ENCODE measurements at places on chromosomes 3 and 15.
A peak's percentile ranks its signal among the peaks of the same experiment; 100 is the strongest.

DNA sequence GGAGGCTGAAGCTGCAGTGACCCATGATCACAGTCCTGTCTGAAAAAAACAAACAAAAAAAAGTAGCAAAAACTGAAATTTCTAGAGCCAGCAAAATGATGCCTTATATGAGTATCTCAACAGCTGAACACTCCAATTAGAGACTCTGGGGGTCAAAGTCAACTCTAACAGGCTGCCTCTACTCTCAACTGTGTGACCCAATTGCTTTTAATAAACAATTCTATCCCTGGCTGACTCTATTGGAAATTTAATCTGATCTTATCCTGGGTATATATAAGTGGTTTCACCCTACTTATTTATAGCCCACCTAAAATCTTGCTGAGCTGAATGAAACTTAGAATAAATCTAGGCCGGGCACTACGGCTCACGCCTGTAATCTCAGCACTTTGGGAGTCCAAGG lies 29.0 kb downstream of the SMARCC1 start:
- no peak for DNase-seq

DNA sequence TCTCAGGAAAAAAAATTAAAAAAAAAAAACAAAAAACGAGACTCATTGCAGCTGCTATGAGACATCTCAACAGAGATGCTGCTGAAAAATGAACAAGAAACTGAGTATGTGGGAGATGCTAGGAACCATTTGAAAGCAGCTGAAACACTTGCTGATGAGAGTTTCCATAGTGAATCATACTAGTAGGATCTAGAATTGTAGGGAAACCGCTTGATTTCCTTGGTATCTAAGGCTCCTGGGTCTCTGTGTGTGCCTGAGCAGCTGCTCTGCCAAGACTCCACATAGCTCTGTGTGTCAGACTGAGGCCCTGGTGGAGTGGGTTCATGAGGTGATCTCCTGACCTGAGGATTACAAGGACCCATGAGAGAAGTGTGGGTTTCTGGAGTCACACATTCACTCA lies 313.4 kb upstream of the NECTIN3 start:
- no peak for DNase-seq

DNA sequence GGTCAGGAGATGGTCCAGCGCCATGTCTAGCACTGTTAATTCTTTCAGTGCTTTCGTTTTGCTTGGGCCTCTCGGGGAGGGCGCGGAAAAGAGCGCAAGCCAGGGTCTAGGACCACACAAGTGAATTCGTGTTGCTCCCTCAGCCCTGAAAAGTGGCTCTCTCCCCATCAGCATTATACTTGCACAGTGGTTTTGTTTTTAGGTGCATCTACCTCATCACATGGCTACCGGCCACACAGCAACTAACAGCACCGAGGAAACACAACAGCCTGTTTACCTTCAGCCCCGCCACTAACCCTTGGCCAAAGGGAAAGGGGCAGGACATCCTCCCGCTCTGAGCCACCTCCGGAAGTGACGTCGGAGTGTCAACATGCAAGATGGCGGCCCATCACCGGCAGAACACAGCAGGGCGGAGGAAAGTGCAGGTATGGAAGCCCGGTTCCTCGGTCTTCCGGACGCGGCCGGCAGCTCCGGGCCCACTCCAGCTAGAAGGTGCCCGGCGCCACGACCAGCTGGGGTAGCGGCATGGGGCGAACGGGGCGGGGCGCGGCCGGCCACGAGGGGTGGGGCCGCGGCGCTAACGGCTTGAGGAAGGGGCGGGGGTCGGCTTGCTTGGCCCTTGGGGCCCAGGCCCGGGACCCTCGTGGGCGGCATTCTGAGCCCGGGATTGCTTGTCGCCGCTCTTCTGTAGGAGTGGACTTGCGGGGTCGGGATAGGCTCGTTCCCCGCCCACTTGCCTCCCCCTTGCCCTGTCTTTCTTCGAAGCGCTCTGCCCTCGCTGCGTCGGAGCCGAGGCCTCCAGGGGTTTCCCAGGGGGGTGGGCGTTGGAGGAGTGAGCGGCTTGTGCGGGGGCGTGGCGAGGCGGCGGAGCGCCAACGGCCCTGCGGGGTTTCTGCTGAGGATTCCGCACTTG lies at the start of the genes SCN11A and WDR48:
SCN11A (minus strand) TSS at position 296 of the 913 bp plus-strand sequence. CDS start 101,582 bp downstream, outside the sequence.
WDR48 (plus strand) TSS at position 368 of the 913 bp plus-strand sequence; CDS start at position 378, 10 bp downstream.
- peak; percentile 91 for DNase-seq

DNA sequence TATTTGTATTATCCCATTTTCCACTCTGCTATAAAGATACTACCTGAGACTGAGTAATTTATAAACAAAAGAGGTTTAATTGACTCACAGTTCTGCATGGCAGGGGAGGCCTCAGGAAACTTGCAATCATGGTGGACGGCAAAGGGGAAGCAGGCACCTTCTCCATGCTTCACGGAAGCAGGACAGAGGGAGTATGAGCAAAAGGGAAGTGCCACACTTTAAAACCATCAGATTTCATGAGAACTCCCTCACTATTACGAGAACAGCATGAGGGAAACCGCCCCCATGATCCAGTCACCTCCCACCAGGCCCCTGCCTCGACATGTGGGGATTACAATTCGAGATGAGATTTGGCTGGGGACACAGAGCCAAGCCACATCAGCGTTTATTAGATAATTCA lies 172.8 kb downstream of the NR2F2 start:
- no peak for DNase-seq

DNA sequence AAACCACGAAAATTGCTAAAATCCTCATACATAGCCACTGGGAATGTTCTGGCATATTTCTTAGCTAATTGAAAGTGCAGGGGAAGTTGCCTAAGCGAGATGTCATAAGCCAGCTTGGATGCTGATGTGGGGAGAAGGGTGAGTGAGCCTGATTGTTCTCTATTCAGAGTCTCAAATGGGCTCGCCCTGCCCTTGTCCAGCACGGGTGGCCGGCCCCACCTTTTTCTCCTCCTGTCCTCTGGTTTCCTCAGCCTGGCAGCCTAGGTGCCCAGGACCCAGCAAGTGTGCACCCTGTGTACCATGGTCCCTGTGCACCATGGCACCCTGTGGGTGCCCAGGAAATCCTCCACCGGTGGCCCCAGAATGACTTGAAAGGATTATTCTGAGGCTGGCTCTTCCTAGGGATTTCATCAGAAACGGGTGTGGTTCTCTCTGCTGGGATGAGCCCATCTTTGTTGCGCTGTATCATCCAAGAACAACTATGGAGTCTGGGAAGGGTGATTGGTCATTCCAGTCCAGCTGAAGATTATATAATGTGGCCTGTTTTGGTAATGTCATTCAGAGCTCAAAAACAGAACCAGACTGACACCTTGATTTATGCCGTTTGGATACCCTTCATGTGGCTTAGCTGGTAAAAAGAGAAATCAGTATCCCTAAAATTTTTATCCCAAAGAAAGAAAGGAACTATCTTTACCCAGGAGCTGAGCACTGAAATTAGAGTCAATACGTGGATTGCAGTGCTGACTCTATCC lies 150.8 kb upstream of the BHLHE40 start:
- peak; percentile 91 for DNase-seq

- DNase-seq: peak; percentile 26
Observed at GRCh38 chr15:65829130-65829764, 37.2 kb upstream of the DENND4A start.

DNA sequence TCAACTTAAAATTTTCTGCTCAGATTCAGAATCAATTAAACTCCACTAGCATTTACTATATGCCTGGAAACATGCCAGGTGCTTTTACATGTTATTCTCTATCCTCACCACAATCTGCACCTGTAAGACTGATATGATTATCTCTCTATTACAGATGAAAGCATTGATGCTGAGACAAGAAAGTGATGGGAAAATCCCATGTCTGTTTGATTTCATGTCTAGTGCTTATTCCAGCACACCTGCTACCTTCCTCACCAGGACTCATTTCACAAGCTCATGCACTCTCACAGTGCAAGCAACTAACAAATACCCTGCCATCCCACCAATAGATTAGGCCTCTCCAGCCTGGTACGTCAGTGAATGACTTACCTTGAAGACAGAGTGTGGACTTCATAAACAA lies 25.0 kb upstream of the BCL6 start:
- no peak for DNase-seq

DNA sequence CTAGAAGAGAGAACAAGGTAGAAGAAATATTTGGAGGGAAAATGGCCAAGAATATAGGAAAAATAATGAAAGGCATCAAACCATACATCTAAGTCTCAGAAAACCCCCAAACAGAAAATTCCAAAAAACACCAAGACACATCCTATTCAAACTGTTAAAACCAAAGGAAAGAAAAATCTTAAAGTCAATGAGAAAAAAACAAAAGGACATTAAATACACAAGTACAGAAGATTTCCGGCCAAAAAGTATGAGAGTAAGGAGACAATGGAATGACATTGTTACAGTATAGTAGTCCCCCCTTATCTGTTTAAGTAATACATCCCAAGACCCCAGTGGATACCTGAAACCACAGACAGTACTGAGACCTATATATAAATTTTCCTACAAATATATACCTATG lies 18.8 kb downstream of the CLASP2 start:
- DNase-seq: no peak

DNA sequence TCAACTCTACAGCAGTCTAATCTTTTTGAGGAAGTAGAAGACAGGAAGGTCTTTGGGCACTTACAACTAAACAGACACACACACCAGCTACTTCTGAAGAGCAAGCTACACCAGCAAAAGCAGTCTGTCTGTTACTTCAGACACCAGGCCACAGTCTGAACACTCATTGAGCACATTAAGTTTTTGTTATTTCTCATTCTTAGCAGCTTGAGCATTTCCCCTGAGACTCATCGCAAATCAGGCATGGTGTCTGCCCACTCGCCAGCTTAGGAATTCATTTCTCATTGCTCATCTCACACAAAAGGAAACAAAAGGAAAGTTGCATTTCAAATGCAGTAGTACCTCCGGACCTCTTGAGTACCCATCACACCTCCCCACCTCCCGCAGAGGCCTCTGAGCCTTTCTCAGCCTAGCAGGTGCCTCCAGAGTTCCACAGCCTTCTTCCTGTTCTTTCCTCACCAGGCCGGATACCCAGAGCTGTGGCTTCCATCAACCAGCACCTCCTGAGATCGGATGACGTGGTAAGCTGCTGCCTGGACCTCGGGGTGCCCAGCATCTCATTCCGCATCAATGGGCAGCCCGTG lies 302.0 kb downstream of the RYR3 start:
- peak; percentile 3 for DNase-seq

GRCh38 chr3:171860830-171861535 lies 17.8 kb downstream of the TMEM212 start:
- DNase-seq: peak; percentile 92

DNA sequence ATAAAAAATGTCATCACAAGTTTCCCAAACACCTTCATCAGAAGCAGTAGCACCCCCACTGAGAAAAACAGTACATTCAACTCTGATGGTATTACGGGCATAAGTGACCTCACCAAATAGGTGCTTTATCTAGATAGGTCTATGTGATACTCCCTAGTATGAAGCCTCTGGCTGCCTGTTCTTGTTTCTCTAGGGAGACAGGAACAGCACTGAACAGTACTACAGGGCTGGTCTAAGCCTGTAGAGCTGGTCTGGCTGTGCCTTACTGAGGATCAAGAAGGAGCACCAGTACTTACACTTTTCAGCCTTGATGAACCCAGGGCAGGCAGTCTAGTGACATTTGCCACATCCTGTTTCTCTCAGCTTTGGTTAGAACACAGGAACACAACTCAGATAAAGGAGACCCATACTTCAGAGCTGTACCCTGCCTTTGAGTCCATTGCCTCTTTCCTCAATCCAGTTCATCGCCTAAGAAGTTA lies 35.9 kb downstream of the OXNAD1 start:
- DNase-seq: no peak

All from fibroblast of upper back skin (primary cell).